ENCODE measurements at places on chromosomes 5 and 9.

GRCh38 chr9:124835026-124835557 is 18.2 kb upstream of the WDR38 start:
- DNase-seq, result peak; percentile 9

- no peak for DNase-seq
Observed at GRCh38 chr5:133612249-133612860, at the start of gene FSTL4. FSTL4 (minus strand) TSS chr5:133612541.

GRCh38 chr9:3569529-3569928 is 43.7 kb upstream of the RFX3 start:
- no peak for DNase-seq

GRCh38 chr5:172076761-172077244 is 70.4 kb upstream of the FBXW11 start:
- no peak for DNase-seq

GRCh38 chr5:128633901-128634300 is 95.9 kb upstream of the FBN2 start:
- DNase-seq, result no peak

GRCh38 chr9:133054966-133055365 is 6.8 kb upstream of the CEL start:
- DNase-seq, result peak; percentile 51

GRCh38 chr5:73655521-73656160 is 29.6 kb downstream of the ARHGEF28 start:
- no peak for DNase-seq

GRCh38 chr5:84274585-84275468 is 109.9 kb downstream of the EDIL3 start:
- DNase-seq, result no peak

- DNase-seq, result no peak
Observed at GRCh38 chr9:108047264-108047663, 557.7 kb upstream of the KLF4 start.

- no peak for DNase-seq
Observed at GRCh38 chr9:99274495-99274894, 52.4 kb downstream of the SEC61B start.

GRCh38 chr5:169751490-169751889 is 114.4 kb downstream of the DOCK2 start:
- no peak for DNase-seq

- DNase-seq, result peak; percentile 92
Observed at GRCh38 chr9:121398374-121398773, 28.3 kb upstream of the STOM start.

DNA sequence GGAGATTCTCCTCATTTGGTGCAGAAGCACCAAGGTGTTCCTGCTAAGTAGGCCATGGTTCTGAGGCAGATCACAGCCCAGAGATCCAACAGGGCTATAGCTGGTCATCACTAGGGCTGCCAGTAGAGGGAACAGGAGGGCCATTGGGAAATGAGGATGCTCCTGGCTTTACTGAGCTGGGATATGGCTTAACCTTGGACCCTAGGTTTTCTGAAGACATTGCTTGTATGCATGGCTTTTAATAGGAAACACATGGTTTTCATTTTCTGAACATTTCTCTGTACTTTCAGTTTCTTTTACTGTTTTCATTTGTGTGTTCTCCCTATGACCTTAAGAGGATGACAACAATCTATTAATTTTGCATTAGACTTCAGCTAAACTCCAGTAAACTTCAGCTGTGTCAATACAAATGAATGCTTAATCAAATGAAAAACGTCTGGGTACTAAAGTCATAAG is at the start of gene IFNW1:
Gene IFNW1 (minus strand): TSS at position 406 of the 456 bp plus-strand sequence. CDS start 262 bp downstream, at position 144.
- no peak for DNase-seq

All from amniotic stem cell (primary cell).